CD4-positive, alpha-beta memory T cell (primary cell): ENCODE measurements at places on chromosomes 12 and 14. TPM values are rescaled to one million over a fixed set of nuclear protein-coding genes. Genes with fewer than 3 reads are reported as not detected.

Gene PROX2
- polyA plus RNA-seq, result 0.05 TPM

Gene MSRB3
- polyA plus RNA-seq, result not detected

DNA sequence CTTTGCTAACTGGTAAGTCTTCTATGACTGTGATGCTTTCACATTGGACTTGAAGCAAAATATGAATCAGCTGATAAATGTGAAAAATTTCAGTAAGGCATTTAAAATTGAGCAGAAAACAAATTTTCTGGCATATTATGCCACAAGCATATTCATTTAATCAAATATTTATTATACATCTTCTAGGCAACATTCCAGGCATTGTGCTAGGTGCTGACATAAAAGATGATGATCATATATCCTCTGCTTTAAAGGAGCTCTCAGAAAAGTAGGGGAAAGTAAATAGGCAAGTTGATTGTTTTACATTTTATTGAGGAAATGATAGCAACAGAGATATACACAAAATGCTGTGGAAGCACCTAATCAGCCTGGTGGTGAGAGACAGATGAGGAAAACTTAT is 248.9 kb downstream of the SLC16A7 start:
- no peaks in the 10 kb centered on the region for H3K36me3 ChIP-seq
- H3K27me3 ChIP-seq, result no peaks in the 10 kb centered on the region
- H3K4me1 ChIP-seq, result no peaks in the 10 kb centered on the region
- H3K27ac ChIP-seq, result no peak overlapping the region

- H3K27me3 ChIP-seq, result no peaks in the 10 kb centered on the region
- H3K4me3 ChIP-seq, result no peak overlapping the region
- DNase-seq, result no peak
- no peaks in the 10 kb centered on the region for H3K36me3 ChIP-seq
Observed at GRCh38 chr14:103155010-103155409, 31.7 kb downstream of the TNFAIP2 start.

DNA sequence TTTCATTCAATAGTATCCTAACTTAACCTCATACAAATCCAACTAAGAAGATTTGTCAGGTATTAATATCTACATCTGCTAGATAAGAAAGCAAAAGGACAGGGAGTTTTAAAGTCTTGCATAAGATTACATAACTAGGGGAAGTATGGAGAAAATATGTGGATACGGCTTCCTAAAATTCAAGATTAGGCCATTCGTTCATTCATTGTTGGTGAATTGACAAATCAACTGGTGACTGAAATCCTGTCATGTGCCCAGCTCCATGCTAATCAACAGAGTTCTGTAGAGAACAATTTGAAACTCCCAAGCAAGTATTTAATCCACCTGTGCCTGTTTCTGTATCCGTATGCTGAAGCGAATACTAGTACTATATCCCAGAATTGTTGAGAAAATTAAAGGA is 260.9 kb upstream of the USP15 start:
- no peak overlapping the region for H3K4me3 ChIP-seq
- no peaks in the 10 kb centered on the region for H3K36me3 ChIP-seq
- H3K4me1 ChIP-seq, result no peaks in the 10 kb centered on the region
